ENCODE measurements at places on chromosomes 11 and 22.

DNA sequence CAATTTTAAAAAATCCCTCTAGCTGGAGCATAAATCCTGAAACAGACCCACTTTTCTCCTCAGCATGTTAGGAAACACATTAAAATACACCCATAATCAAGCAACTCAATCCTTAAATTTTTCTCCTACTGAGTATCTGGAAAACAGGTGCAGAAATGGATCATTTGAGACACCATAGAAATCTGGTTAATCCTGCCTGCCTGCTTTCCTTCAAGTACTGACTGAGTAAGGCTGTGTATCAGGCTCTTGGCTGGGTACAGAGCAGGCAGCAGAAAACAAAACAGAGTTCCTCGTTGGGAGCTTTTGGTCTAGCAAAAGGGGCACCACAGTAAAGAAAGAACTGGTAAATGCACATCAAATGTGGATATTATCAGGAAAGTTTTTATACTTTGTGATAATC is 1.9 kb downstream of the KCNQ1OT1 start:
- DNase-seq: no peak

DNA sequence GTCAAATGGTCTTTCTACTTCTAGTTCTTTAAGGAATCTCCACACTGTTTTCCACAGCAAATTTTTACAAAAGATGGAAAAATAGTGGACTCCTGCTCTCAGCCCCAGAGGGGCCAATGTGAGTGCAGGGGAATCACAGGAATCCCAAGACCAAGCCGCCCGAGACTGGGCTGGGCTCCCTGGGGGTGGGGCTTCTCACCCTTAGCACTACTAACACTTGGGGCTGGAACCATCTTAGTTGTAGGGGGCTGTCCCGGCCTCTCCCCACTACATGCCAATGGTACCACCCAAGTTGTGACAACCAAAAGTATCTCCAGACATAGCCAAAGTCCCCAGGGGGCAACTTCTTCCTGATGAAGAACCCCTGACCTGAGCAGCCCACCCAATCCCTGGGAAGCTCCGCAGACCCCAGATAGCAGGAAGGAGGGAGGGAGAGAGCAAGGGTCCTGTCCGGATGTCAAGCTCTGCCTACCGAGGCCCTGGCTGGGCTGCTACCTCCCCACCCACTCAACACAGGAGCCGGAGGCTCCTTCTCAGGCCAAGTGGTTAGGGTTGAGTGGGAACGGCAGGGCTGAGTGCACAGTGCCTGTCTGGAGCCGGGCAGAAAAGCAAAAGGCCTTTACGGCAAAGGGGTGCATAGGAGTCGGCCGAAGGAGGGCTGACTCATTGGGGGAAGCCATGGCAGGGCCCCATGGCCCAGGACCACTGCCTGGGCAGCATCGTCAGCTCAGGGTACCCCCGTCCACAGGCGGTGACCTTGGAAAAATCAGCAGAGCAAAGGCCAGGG is 122.5 kb upstream of the FGF3 start:
- no peak for DNase-seq

DNA sequence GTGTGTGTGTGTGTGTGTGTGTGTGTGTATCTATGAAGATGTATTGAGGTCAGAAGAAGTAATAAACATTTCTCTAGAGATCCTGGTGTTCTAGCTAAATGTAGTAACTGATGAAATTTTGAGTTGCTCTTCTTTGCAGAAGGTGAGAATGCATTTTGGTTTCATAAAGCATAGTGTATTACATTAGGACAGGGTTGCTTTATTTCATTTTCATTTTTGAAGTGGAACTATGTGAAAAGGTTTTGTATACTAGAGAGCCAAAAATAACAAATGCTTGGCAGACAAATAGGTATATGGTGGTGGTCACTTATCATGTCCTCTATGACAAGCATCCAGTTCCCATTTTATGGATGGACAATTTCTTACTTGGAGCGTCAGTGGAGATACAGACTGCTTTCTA is 99.0 kb downstream of the CASP12 start:
- DNase-seq: no peak

GRCh38 chr11:11192541-11192940 is 160.5 kb downstream of the CSNK2A3 start:
- no peak for DNase-seq

- no peak for DNase-seq
These were observed 41.7 kb downstream of the RPS6KA4 start for GRCh38 chr11:64400667-64401066.
